ENCODE measurements at places on chromosomes 4 and X.
A peak's percentile ranks its signal among the peaks of the same experiment; 100 is the strongest.

DNA sequence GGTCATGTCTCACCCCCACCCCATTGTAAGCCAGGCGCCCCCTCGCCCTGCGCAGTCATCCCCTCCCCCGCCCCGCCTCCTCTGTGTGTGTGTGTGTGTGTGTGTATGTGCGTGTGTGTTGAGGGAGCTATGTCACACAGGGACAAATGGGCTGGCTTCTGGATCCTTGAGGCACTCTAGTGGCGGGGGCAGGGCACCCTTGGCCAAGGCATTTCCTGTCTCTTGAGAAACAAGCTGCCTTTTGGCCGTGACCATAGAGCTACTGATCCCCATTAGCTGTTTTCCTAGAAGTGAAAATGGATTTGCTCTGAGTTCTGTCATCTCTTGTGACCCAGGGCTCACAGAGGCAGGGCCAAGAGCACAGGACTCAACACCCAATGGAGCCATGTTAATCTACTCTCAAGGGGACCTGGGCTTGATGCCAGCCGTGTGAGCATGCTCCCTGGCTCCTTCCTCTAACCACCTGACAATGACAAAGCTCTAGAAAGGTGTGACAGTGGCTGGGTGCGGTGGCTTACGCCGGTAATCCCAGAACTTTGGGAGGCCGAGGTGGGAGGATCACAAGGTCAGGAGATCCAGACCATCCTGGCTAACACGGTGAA lies 162.5 kb upstream of the BCOR start:
- DNase-seq: peak; percentile 49

- DNase-seq: no peak
Measured at GRCh38 chrX:80354966-80355465, 65.2 kb upstream of the TENT5D start.

DNA sequence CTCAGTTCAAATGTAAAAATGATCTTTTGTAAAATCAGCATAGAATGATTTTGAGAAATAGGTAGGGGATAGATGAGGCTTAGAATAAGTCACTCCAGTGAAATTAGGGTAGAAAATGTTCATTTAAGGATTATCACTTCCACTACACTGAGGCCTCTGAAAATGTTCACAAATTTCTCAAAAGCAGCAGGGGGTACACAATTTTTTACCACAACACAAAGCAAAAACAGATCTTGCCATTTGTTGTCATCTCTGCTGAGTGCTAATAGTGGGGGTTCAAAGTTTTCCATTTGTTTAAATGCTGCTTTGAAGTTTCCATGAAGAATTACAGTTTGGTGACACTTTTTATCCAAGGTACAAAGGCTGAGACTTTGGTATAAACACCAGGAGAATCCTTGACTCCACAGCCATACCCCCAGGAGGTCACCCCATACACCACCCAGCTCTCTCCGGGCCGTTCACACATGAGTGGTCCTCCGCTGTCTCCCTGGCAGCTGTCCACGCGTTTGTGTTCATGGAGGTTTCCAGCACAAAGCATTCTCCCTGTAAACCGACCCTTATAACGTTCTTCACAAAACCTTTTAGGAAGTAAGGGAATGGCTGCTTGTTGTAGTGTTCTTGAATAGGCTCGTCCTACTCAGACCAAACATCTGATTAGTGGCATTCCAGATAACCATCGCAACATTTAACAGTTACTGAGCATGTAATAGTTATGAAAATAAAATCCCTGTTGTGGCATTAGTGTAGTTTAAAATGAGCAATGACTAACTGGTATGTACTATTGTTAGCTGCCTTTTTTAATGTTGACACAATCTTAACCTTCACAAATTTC lies 71.0 kb downstream of the PRSS12 start:
- DNase-seq: no peak

DNA sequence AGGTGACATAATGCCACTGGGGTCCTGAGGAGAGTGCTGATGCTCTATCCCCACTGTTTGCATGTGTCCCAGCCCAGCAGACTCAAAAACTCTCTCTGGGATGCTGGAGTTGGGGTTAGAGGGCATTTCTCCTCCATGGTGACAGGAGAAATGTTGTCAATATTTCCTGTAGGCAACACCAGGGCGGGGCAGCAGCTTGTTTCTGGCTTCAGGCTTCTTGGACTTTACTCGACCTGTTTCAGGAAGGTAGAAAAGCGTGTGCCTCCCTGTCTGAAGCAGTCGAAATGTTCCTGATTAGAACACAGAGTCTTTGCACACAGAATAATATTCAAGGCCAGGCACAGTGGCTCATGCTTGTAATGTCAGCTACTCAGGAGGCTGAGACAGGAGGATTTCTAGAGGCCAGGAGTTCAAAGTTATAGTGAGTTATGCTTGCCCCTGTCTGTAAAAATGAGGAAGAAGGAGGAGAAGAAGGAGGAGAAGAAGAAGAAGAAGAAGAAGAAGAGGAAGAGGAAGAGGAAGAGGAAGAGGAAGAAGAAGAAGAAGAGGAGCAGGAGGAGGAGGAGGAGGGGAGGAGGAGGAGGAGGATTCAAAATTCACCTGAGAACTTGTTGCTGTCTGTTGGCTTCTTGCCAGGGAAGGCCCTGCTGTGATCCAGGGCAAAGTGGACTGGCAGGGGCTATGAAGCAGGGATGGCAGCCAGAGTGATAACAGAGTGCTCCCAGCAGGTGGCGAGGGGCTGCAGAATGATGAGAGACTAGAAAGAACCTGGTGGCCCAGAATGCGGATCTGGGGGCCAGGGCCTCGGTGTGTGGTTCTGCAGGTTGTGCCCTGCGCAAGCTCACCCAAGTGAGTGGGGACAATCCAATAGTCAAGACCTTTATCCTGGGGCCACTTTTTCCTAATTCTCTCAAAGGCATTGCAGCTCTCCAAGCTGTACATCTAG lies 82.9 kb downstream of the RTL5 start:
- DNase-seq: peak; percentile 20

GRCh38 chr4:82776925-82777542 lies 21.6 kb downstream of the SCD5 start:
- no peak for DNase-seq

DNA sequence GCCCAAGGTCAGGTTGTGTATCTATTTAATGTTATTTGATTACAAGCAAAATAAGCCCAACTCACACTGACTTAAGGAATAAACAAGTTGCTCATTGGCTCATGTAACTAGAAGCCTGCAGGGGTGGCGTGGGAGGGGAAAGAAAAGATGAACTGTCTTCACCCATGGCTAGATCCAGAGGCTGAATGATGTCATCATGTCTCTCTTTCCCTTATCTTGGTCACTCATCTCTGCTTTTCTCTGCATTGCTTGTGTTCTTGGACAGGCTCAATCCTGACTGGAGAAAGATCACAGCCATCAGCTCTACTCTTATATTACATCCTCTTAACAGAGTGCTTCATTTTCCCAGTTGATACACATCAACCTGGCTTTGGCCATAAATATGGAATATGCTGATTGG lies 290.0 kb upstream of the DIAPH2 start:
- DNase-seq: no peak

GRCh38 chr4:121376556-121376955 lies 4.3 kb downstream of the QRFPR start:
- no peak for DNase-seq

DNA sequence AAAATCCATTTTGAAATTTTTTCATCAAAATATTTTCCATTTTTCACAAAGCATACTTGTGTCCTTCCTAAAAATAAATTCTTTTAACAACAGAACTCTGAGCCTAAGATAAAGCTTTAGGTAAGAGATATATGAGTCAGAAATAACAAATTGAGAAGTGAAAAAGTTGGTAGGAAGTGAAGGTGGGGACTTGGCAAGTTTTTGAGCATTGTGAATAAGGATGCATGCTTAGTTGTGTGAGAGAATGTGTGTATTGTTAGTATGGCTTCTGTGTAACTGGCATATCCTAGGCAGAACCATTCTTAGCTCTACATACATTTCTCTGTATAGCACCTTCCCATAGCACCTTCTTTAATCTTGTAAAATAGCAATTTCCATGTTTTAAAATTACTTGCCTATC lies 6.8 kb downstream of the ASB5 start:
- DNase-seq: no peak

DNA sequence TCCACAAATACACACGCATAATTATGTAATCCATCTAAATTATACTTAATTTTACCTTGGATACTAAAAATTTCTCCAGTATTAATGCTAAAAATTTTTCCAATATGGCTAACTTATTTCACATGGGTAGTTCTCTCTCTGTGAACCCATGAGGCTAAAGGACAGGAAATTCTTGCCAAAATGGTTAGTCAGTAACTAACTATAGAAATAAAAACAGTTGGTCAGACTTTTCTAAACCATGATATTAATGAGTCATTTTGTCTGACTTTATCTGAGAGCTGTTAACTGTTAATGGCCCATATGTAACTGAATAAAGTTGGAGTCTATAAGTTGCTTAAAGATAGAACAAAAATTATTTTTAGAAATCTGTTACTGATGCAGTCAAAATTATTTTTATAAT lies 549.4 kb downstream of the TLL1 start:
- DNase-seq: no peak

DNA sequence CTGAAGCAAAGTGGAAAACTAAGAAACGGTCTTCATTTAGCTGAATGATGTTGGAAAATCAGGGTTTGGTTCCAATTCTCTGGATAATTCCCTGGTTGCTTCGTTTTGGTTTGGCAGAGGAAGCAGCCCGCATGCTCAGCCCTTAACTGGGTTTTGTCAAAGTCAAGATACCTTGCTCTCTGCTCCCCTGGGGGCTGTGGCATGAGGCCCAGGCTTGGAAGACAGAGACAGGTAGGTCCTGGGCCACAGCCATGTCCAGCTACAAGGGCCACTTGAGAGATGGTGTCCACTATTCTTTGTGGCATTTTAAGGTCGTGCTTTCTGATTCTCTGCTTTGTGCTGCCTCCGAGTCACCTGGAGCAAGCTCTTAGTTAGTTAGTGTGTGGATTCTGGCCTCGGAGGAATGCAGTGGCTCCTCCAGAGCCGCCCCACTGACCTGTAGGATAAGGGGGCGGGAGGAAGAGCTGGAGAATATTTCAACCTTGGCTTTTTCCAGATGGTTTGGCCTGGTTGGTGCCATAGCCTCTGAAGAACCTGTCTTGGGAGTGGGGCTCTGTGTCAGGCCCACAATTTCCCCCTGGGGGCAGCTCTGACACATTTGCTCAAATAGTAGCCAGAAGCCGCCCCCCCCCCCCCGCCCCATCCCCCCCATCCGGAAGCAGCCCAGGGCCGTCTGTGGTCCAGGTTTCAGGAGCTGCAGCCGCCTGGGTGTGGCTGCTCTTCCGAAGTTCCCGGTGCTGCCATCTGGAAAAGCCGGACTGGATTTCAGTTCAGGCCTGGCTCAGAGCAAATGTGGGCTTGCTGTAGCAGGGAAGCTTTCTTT lies 147.1 kb downstream of the NHS start:
- DNase-seq: no peak

DNA sequence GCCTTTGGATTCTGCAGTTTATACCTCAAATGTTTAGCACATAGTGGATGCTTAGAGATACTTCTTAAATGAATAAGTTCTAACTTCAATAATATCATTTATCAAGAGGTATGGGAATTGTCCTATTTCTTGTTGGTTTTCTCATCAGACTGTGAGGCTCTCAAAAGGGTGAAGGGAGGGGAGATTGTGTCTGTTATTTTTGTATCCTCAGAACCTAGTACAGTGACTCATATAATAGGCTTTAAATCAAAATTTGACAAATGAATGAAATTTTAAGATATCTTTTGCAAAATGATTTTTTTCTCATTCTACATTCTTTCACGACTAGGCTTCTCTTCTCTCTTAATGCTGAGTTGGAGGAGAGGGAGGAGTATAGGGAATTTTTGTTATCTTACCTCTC lies 89.5 kb downstream of the KDR start:
- DNase-seq: no peak

DNA sequence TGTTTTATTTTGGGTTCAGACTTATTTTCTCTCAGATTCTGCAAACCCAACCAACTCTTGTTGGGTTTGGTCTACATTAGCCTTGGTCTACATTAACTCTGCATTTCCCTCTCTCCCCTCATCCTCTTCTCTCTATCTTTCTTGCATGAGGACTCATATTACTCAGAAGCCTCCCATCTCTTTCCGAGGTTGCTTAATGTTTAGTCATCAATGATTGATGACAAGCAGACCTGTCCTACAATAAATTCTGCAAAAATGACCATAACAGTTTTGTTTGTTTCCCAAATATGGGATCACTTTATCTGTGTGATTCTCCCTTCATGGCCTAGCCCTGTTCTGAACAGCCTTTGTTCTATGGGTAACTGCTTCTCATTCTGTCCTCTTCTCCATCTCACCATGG lies 75.2 kb downstream of the GABRB1 start:
- no peak for DNase-seq

DNA sequence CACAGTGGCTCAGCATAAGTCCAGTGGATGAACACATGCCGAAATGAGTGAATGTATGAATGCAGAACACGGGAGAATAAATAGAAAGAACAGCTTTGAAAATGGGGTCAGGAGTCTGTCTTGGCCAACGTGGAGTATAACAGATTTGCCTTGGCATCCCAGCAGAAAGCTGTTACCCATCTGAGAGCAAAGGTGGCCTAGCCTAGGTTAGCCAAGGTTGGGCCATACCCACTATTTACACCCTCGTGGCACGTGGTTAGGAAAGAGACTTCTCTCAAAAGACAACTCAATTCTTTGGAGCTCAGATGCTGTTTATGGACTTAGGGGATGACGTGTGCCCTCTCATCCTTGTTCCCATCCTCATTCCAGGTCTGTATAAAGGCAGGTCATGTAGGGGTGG lies 127.3 kb downstream of the NSUN7 start:
- no peak for DNase-seq

DNA sequence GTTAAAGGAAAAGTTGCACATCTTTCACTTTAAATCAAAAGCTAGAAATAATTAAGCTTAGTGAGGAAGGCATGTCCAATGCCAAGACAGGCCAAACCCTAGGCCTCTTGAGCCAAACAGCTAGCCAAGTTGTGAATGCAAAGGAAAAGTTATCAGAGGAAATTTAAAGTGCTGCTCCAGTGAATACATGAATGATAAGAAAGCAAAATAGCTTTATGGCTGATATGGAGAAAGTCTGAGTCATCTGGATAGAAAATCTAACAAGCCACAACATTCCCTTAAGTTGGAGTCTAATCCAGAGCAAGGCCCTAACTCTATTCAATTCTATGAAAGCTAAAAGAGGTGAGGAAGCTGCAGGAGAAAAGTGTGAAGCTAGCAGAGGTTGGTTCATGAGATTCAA lies 23.8 kb downstream of the NPFFR2 start:
- DNase-seq: no peak
